Stimulated activated CD8-positive, alpha-beta memory T cell treated with anti-CD3 and anti-CD28 coated beads, Interleukin-7, amount 100 ng/mL, for 48 hours (primary cell): ENCODE measurements at places on chromosomes 2 and 18.

DNA sequence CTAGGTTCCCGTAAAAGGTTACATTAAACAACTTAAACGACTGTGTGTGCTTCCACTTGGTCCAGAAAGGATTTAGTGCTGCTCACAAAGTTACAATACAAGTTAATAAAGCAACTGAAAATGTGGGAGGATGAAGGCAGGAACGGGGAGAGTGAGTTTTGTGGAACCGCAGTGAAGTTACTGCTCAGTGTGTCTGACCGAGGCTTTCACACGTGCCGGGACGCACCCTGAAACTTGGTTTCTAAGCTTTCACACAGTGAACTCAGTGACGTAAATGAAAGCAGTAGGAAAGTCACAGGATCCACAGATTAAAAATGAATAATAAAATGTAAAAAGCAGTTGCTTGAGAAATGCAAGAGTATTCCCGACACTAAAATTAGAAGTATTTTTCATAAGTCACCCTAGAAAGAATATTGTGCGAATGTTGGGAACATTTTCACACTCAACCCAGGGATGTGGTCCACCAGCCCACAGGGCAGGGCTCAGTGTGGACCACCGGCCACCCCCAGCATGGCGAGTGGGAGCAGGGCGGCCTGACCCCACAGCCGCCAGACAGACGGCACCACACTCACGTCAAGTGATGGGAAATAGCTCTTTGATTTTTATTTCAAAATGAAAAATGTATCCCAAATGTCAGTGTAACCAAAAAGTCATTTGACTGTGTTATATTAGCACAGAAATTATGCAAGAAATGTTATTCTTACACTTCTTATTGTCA lies 32.6 kb upstream of the CHMP1B start:
- no peak for DNase-seq

- DNase-seq, result peak; percentile 32
Observed at GRCh38 chr2:98086491-98087446, at the start of gene VWA3B. VWA3B (plus strand) TSS chr2:98087167; CDS start chr2:98093093, 5,926 bp downstream.

- no peak for DNase-seq
Observed at GRCh38 chr2:115161081-115161770, 718.8 kb downstream of the DPP10 start.

GRCh38 chr2:9648821-9649220 lies 18.0 kb upstream of the YWHAQ start:
- DNase-seq, result no peak

DNA sequence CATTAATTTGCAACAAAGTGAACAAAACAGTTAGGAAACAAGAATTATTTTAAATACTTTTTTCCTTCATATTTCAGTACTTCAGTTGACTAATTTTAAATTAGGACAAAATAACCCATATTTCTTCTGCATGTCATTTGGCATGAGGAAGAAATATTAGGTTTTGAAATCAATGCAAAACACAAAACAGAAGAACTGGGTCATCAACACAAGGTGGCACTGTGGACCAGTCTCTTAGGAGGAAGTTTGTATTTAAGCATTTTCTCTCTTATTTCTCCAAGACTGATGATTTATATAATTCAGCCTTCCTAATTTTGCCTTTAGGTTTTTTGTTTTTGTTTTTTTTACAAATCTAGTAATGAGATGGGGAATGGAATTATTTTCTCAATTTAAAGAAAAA lies 352.8 kb upstream of the KCNH7 start:
- no peak for DNase-seq

GRCh38 chr2:236215761-236216333 lies 47.7 kb upstream of the GBX2 start:
- no peak for DNase-seq

GRCh38 chr2:45974762-45975408 lies 322.3 kb upstream of the EPAS1 start:
- no peak for DNase-seq

DNA sequence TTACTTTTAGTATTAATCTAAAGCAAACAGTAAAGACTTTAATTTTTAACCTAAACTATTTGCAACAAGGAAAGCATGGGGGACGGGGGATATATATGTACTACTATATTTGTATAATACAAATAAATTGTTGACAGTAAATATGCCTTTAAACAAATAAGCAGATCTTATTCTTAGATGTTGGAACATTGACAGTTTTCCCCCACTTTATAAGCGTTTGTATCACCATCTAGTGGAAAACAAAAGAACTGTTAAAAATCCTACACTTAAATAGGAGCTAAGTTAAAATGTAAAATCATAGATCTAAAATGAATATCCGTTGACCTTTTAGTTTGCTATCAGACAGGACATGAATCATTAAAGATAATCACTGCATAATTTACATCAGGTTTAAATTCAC lies 50.0 kb downstream of the RBBP8 start:
- no peak for DNase-seq

DNA sequence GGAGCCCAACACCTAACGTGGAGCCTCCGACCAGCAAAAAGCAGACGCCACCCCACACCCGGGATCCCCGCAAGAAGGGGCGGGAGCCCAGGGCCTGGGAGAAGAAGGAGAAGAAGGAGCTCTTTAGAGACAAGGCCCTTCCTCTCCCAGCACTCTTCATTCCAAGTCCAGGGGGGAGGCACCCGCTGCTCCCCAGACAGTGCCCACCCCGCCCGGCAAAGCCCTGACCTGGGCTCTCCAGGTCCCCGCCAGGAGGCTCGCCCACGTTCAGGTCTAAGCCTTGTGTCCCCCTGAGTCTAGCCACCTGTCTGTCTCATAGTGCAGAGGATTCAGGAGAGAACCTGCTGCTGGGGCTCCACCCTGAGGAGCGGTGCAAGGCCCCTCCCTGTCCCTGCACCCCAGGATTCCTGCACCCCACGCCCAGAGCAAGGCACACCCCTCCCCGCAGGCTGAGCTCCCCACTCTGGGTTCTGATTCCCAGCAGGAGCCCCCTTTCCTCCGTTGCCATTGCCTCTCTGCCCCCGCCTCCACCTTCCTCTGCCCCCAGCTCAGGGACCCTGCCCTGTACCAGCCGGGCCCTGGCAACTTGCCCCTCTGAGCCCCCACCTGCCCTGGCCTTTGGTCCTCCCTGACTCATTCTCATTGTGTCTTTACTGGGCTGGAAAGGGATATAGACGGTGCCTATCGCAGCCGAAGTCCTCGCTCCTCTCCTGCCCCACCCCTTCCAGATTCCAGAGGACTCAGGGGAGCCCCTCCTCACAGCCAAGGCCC lies 33.5 kb upstream of the GPC1 start:
- no peak for DNase-seq

GRCh38 chr2:15555760-15556193 lies 5.4 kb downstream of the NBAS start:
- no peak for DNase-seq

- DNase-seq, result no peak
Observed at GRCh38 chr2:160392201-160392600, 101.4 kb downstream of the RBMS1 start.

DNA sequence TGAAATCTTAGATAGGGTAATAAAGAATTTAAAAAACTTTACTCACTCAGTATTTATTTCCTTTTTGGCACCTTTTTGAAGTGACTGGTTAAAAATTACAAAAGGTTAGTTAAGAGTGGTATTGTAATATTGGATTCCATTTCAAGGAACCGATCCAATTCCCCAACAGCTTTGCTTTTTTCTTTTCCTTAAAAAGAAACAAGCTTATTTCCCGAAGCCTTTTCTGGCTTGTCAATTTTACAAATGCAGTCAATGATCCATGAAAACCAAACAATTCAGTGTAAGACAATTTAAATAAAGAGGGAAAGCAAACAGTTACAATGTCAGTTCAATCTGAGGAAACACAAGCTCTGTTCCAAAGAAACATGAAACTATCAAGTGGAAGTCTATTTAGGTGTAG lies 200.2 kb downstream of the RIT2 start:
- no peak for DNase-seq

DNA sequence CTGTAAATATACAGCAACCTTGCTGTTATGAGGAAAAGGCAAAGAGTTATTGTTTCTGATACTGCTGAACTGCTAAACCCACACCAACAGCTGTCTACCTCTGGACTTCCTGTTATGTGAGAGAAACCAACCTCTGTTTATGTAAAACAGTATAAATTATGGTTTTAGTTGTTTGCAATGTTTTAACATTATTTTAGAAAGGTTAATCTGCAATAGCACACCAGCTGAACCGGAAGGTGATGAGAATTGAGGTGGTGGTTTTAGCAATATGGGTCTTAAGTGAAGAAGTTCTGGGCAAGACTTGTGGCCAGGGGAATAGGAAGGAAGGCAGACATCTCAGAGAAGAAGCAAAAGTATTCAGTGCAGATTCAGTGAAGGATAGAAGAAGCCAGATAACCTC lies 237.8 kb downstream of the PLCL1 start:
- DNase-seq, result no peak

- no peak for DNase-seq
Observed at GRCh38 chr2:112216167-112216566, 38.7 kb downstream of the ZC3H8 start.

- no peak for DNase-seq
Observed at GRCh38 chr2:79935771-79936657, 368.5 kb downstream of the LRRTM1 start.

DNA sequence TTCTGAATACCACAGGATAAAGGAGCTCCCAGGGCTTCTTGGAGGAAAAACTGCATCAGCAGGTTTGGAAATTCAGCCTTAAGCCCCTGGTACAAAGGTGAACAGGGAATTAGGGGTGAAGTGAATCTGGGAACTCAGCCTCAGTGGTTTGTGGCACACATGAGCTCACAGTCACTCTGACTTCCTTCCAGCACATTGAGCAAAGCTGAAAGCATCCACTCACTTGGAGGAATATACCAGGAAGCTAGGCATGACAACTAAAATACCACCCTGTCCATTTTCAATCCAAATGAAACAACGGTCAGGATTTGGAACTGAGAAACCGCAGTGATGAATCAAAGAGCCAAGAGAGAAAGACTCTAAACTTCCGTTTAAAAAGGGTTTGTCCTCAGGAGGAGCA lies 216.1 kb downstream of the ICOS start:
- DNase-seq, result no peak
